HuH-7 (cell line): ENCODE measurements at places on chromosomes 11 and 22.

DNA sequence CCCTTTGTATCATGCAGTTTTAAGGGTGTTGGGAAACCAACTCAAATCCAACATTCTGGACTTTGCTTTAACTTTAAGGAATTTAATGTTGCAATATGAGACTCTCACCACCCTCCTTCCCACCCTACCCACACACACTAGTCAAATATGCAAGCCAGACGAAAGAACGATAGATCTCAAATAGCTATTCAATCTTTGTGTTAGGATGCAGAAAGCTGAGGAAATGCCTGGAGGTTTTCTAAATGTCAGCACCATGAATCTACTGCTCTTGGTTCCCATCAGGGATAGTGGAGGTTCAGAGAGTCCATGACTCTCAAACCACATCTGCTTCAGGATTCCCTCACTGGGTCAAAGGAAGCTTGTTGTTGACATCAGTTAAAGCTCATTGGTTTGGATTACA, 33.7 kb downstream of the EXPH5 start:
- DNase-seq: no peak

GRCh38 chr11:77602381-77603088, 12.8 kb downstream of the AQP11 start:
- no peak for DNase-seq

GRCh38 chr22:30225220-30225927, 21.2 kb downstream of the LIF start:
- no peak for DNase-seq

DNA sequence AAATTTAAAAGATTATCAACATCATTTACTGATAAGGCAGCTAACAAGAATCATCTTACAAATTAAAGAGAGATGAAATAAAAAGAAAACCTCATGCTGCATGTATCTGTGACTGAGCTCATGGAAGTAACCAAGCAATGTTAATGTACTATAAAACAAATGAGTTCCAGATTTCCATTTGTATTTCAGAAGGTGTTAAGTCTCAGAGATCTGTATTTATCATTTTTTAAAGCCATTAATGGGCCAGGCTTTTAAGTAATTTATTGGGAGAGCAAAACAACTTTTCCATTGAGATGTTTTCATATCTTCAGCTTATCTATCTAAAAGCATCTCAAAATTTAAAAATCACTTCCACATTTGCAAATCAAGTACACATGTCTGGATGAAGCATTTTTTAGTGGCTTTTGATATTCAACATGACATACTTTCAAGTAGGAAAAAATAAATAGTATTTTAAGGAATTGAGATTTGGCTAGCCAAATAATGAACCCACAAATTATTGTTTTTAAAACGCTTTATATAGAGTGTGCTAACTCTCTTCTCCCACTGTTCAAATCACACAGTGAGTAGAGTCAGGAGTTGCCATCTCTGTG, 17.9 kb upstream of the BBOX1 start:
- DNase-seq: no peak

DNA sequence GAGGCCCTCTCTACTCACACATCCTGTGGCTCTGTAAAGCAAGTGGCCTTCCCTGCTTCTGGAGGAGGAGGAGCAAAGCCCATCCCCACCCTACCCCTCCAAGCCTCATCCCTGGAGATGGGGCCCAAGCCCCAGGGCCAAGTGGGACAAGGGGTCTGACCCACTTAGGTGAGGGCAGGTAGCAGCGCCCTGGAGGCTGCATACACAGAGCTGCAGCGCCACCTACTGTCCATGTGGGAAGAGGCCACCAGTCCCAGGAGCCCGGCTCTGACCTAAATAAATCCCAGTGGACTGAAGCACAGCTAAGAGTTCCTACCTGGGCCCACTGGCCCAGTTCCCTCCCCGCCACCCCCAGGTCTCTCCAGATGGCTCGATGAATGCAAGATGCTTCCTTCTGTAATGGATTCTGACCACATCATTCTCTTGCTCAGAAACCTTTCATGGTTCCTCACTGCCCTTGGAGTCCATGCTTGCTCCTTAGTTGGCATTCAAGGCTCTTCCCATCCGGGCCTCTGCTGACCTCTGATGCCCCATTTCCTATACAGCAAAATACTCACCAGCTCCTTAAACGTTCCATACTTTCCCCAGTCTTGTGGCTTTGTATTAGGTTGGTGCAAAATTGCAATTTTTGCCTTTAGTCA, 62.1 kb downstream of the THAP12 start:
- peak; percentile 87 for DNase-seq

GRCh38 chr11:61298663-61299244, 3.6 kb upstream of the VWCE start:
- DNase-seq: peak; percentile 94

DNA sequence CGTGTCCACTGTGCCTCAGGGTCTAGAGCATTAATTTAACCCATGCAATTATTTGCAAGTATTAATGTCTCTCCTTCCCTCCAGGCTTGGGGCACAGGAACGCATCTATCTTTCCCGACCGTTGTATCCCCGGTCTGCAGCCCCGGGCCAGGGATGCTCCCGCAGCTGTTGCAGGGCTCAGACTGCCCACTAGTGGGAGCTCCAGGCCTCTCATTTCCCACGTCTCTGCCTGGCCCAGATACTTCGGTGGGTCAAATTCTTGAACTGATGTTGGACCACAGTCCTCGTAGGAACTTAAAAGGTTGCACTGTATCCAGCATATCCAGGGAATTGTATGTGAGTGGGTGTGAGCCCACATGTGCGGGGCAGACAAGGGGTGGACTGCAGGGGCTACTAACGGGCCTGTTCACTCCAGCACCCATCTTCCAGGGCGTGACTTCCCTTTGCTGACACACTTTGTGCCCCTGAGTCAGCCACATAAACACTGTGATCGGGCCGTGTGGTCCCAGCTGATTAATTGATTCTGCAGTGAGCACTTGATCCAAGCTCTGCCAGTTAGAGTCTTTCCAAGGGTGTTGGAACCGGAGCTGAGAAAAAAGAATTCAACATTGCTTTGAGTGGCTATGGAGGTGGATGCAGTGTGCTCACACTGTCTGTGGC, 451.3 kb downstream of the TBC1D22A start:
- DNase-seq: peak; percentile 84

DNA sequence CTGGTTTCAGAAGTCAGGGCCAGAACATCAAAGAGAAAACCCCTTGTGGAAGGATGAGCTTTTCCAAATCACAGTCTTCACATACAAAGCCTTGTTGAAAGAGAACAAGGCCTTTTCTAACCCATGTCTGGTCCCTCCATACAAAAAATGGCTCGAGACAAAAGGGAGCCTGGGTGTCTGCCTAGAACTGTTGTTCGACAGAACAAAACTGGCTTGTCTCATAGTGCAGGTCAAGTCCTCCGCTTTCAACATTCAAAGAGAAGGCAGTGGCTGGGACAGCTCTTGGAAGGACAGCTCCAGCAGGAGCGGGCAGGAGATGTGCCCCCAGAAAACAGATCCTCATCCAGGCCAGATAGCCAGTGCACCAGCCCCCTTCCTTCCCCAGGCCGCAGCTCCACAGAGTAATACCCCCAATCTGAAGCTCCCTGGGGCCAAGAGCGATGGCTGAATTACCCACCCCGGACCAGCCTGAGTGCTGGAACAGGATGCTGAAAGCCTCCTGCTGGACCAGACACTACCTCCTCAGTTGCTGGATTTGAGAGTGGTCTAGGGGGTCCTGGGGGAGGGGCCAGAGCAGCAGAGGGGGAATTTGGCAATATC, 27.6 kb downstream of the USH1C start:
- no peak for DNase-seq

DNA sequence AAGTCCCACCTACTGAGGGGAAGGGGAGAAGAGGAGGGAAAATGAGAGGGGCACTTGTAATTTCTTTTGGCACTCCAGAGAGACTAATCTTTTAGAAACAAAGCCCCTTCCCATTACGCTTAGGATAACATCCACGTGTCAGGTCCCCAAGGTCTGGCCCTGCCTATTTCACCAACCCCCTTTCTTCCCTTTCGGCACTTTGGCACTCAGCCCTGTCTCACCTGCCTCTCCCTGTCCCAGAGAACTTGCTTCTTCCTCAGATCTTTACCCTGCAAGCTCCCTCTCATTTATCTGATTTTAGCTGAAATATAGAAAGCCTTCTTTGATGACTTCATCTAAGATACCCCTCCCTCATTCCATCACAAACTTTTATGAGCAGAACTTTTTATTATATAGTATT, 55.5 kb downstream of the RASSF10 start:
- DNase-seq: no peak

GRCh38 chr11:72179804-72180396, 12.0 kb upstream of the FOLR1 start:
- no peak for DNase-seq

GRCh38 chr22:19046719-19047609, 75.2 kb downstream of the DGCR2 start:
- DNase-seq: no peak
